ENCODE measurements at places on chromosomes 12 and 14. TPM values are rescaled to one million over a fixed set of nuclear protein-coding genes. Genes with fewer than 3 reads are reported as not detected.

Gene IFNG
- not detected for total RNA-seq

Gene B4GALNT3
- 29.9 TPM for total RNA-seq

Gene PLBD1
- total RNA-seq, result 24.8 TPM

Gene KRT79
- not detected for total RNA-seq

GRCh38 chr14:93981316-93982229 is 5.2 kb upstream of the ASB2 start:
- no peaks in the 10 kb centered on the region for H3K36me3 ChIP-seq
- H3K27ac ChIP-seq, result peak overlapping the region; percentile 69
- H3K4me1 ChIP-seq, result no peaks in the 10 kb centered on the region
- H3K4me3 ChIP-seq, result no peak overlapping the region
- DNase-seq, result no peak

DNA sequence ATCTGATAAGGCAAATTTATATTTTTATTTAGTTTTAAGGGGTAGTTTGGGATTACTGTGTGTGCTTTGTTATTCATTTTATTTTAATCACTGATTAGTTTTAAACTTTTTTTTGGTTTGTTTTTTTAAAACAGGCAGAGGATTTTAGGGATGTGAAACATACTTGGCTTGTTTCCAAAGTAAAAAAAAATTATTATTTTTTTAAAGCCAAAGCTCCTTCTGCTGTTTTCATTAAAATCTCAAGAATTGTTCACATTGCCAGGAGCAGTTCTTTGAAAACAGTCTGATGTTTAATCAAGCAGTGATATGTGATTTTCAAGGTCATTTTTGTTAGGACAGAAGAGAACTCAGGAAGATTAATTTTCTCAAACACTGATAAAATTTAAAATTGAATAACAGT is 11.2 kb downstream of the TTC8 start:
- no peak overlapping the region for H3K4me3 ChIP-seq
- H3K36me3 ChIP-seq, result no peaks in the 10 kb centered on the region
- no peaks in the 10 kb centered on the region for H3K4me1 ChIP-seq
- no peaks in the 10 kb centered on the region for H3K27me3 ChIP-seq
- H3K27ac ChIP-seq, result no peak overlapping the region

Measured in aorta (tissue), 5 donors.